Ovary (tissue), 10 donors: ENCODE measurements at places on chromosomes 3 and 15.

DNA sequence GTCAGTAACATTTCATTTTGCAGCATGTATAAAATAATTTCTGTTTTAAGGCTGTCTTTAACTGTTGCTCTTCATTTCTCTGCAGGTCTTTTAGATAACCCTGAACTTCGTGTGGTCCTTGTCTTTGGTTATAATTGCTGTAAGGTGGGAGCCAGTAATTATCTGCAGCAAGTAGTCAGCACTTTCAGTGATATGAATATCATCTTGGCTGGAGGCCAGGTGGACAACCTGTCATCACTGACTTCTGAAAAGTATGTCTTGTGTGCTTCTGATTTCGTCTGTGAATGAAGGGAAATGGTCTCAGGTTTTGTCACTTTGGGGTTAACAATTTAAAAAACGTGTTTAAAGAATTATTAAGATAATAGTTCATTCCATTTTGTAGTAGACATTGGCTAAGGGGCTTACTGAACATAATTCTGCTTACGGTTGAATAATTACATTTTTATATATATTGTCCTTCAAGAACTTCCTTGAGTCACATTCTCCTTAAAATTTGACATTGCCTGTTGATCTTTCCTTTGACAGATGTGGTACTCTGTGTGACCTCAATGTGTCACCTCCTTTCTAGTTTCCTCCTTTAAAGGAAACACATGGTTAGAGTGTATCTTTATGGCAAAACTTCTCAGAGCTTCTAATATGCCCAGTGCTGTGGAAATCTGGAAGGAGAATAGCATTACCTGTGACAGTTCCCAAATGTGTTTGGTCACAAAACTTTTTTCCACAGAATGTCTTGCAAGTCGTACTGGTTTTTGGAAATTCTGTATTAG lies 26.3 kb downstream of the FBXO22 start:
- no peaks in the 10 kb centered on the region for H3K27me3 ChIP-seq
- no peak overlapping the region for H3K4me3 ChIP-seq
- no peaks in the 10 kb centered on the region for H3K36me3 ChIP-seq
- no peaks in the 10 kb centered on the region for H3K4me1 ChIP-seq

GRCh38 chr15:54364961-54365360 lies 386.7 kb downstream of the UNC13C start:
- H3K36me3 ChIP-seq, result no peaks in the 10 kb centered on the region
- no peak for DNase-seq
- no peaks in the 10 kb centered on the region for H3K27me3 ChIP-seq

- no peaks in the 10 kb centered on the region for H3K27me3 ChIP-seq
- no peaks in the 10 kb centered on the region for H3K36me3 ChIP-seq
- DNase-seq, result no peak
- H3K4me1 ChIP-seq, result no peaks in the 10 kb centered on the region
- no peak overlapping the region for H3K27ac ChIP-seq
- H3K4me3 ChIP-seq, result no peak overlapping the region
Measured at GRCh38 chr15:97683831-97684230, 276.7 kb upstream of the ARRDC4 start.

- H3K27ac ChIP-seq, result no peak overlapping the region
- no peaks in the 10 kb centered on the region for H3K36me3 ChIP-seq
- no peak overlapping the region for H3K4me3 ChIP-seq
- no peaks in the 10 kb centered on the region for H3K27me3 ChIP-seq
Measured at GRCh38 chr3:22748453-22749045, 454.6 kb upstream of the UBE2E2 start.

DNA sequence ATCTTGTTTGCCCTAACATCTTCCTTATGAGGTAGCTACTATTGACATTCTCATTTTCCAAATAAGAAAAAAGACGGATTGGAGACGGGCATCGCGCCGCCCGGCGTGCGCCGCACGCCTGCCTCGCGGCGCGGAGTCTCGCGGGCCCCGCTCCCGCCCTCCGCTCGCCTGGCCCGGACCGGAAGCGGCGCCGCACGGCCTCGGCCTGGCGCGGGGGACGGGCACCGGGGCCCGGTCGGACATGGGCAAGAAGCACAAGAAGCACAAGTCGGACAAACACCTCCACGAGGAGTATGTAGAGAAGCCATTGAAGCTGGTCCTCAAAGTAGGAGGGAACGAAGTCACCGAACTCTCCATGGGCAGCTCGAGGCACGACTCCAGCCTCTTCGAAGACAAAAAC lies 112.0 kb downstream of the IL12A start:
- H3K27ac ChIP-seq, result no peak overlapping the region
- no peaks in the 10 kb centered on the region for H3K36me3 ChIP-seq
- DNase-seq, result no peak
- no peak overlapping the region for H3K4me3 ChIP-seq

DNA sequence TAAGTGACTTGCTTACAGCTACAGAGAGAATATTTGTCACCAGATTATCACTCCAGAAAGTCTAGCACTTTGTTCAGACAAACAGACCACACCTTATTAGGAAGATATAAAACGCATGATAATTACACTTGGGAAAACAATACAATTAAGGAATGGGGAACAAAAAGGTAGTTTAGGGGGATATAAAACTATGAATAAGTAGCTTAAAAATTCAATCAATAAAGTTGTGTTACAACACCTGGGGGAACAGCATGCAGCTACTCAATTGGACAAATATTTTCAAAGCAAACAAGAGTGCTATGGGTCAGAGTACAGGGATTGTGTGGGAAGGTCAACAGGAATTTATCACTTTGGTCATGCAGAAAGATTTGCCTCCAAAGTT lies 15.1 kb downstream of the CLDN1 start:
- no peaks in the 10 kb centered on the region for H3K27me3 ChIP-seq
- no peak for DNase-seq
- H3K36me3 ChIP-seq, result no peaks in the 10 kb centered on the region
- no peak overlapping the region for H3K27ac ChIP-seq
- no peaks in the 10 kb centered on the region for H3K4me1 ChIP-seq

GRCh38 chr3:71304684-71305083 lies 278.8 kb downstream of the FOXP1 start:
- peak overlapping the region; percentile 25 for H3K4me3 ChIP-seq
- peaks cover 4% of the 10 kb centered on the region for H3K4me1 ChIP-seq
- H3K36me3 ChIP-seq, result no peaks in the 10 kb centered on the region
- H3K27me3 ChIP-seq, result no peaks in the 10 kb centered on the region

DNA sequence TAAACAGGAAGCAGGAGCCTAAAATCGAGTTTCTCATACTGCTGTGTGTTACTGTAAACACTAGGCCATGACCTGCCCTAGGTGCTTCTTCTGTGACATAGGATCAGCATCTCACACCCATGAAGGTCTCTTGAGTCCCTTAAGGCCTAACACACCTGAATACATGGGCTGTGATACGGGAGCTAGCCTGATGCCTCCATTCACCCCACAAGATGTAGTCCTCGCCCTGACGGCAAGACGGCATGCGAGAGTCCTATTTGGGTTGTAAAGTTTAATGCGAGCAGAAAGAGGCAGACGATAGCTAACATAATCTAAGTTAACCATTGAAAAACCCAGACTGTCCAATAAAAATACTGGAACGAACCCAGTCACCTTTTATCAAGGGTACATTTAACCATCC lies 241.1 kb upstream of the ICE2 start:
- no peak for DNase-seq
- no peaks in the 10 kb centered on the region for H3K36me3 ChIP-seq
- no peaks in the 10 kb centered on the region for H3K27me3 ChIP-seq
- H3K4me3 ChIP-seq, result no peak overlapping the region

DNA sequence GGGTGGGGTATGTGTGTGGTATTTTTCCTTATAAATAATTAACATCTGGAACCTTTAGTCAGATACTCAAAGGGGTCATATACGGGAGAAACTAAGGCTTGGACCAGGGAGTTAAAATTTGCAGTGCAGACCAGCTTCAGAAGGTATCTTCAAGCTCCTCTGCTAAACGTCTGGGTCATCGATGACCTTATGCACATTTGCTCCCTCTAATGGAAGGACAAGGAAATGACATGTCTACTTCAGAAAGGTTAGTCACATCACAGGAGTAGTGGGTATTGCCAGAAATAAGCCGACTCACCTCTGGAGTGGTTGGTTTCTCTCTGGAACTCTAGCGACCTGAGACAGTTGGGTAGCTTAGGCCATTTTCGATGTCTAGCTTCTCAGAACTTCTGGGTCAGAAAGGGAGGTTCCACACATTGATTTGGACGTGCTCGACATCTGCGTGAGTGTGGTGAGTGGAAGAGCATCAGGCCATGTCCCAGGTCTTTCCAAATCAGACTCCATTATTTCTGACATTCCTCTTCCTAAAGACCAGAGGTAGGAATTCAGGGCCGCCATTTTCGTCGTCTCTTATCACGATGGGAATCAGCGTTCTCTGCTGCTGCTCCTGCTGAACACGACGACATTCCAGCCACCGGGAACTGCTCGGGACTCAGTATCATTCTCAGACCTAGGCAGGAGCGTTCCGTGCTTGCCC lies 31.8 kb upstream of the RASA2 start:
- H3K27ac ChIP-seq, result no peak overlapping the region
- no peaks in the 10 kb centered on the region for H3K36me3 ChIP-seq
- no peak overlapping the region for H3K4me3 ChIP-seq
- no peak for DNase-seq
- no peaks in the 10 kb centered on the region for H3K27me3 ChIP-seq

DNA sequence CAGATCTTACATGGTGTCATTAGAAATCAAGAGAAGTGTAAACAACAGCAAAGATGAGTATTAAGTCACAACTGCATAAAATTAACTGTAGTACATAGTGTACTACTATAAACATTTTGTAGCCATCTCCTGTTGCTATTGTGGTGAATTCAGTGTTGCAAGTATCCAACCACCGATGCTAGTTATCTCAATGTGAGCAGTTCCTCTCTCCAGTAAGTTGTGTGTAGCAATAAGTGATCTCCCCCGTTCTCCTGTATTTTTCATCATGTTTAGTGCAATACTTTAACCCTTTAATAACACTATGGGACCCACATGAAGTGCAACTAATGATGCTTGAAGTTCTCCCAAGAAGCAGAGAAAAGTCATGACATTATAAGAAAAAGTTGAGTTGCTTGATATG lies 264.7 kb upstream of the KCNH8 start:
- H3K36me3 ChIP-seq, result no peaks in the 10 kb centered on the region
- H3K4me3 ChIP-seq, result no peak overlapping the region
- no peaks in the 10 kb centered on the region for H3K27me3 ChIP-seq
- H3K27ac ChIP-seq, result no peak overlapping the region
- no peaks in the 10 kb centered on the region for H3K4me1 ChIP-seq

DNA sequence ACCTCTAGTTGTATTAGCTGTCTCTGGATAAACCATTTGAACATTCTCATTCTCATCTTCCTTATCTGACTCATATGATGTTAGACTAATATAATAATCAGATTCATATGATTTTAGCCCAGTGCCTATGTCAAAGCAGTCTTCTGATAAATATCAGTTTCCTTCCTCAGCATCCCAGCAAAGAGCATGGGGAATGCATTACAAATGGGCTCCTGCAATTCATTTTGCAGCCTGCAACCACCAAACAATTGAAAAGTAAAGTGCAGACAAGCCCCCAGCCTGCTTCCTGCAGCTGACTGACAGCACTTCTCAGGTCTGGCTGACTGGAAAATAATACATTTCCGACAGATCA lies 78.2 kb upstream of the STAC start:
- no peak overlapping the region for H3K4me3 ChIP-seq
- peaks cover 1% of the 10 kb centered on the region for H3K4me1 ChIP-seq
- no peak overlapping the region for H3K27ac ChIP-seq
- DNase-seq, result no peak
- H3K36me3 ChIP-seq, result no peaks in the 10 kb centered on the region

DNA sequence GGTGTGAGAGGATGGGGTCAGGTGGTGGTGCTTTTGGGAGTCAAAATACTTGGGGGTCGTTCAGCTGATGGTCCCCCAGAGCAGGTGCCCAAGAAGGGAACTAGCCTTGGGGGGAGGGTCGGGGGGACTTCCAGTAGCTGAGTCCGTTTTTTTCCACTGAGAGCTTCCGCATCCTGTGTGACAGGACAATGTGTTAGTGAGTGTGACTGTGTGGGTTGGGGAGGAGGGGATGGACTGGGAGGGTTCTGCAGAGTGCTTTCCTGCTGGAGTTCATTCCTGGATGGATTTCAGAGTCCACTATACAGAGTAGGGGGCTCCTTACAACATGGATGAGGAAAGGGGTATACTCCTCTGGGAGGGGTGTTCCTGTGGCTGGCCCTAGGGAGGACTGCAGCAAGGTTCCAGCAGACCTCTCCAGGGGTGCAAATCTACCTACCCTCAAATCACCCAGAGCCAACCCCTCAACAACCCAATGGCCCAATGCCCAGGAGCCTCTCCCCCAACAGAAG lies 601 bp upstream of the HYAL2 start:
- H3K27me3 ChIP-seq, result no peaks in the 10 kb centered on the region
- no peak overlapping the region for H3K4me3 ChIP-seq
- peaks cover 26% of the 10 kb centered on the region for H3K4me1 ChIP-seq
- no peaks in the 10 kb centered on the region for H3K36me3 ChIP-seq
- no peak for DNase-seq
- H3K27ac ChIP-seq, result peak overlapping the region; percentile 71

DNA sequence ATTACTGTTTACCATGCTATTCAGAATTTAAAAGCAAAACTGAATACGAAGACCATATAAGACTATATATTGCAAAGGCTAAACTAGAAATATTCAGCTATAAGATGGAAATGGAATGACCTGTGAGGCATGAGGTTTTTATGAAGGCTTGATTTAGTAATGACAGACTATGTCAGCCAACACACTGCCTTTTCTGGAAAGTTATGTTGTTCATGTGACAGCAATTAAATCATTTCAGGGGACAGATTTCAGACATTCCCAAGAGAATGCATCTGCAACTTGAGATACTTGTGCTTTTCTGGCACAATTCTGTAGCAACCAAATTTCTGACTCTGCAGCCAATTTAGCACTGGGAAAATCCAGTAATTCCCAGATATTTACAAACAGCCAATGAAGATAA lies 8.6 kb upstream of the GATM start:
- no peaks in the 10 kb centered on the region for H3K27me3 ChIP-seq
- peaks cover 10% of the 10 kb centered on the region for H3K4me1 ChIP-seq
- no peak overlapping the region for H3K4me3 ChIP-seq
- peak overlapping the region; percentile 63 for H3K27ac ChIP-seq
- H3K36me3 ChIP-seq, result no peaks in the 10 kb centered on the region

DNA sequence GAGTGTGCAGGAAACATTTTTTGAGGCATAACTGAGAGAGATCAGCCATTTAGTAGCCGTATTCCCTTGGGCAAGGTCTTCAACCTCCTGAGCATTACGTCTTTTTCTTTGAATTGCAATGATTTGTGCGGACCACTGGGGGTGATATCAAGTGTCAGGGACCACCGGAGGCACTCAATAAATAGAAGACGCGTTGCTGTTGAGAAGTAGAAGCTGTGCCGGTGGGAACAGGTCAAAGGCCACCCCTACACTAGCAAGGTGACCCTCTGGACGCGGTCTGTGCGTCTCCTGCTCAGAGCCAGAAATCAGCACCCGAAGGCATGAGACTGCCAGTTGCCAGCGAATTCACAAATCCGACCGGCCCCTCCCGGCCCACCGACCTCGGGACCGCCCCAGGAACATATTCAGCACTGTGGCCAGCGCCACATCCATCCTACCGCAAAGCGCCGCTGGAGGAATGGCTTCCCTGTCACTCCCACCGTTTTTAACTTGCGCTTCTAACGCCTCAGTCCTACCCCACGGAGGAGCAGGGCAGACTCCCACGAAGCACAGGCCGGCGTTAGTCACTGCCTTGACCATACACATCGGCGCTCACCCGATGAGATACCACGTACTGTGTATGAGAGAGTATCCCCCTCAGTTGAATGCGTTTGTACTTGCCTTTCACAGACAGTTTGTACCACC lies 1.4 kb upstream of the GHSR start:
- H3K27me3 ChIP-seq, result no peaks in the 10 kb centered on the region
- no peak for DNase-seq
- H3K4me1 ChIP-seq, result peaks cover 2% of the 10 kb centered on the region
